Activated naive CD8-positive, alpha-beta T cell treated with anti-CD3 and anti-CD28 coated beads, Interleukin-2, amount 10 ng/mL, durations not matched to agents 7 days and 5 days (primary cell): ENCODE measurements at places on chromosomes 12 and 14. TPM values are rescaled to one million over a fixed set of nuclear protein-coding genes. Genes with fewer than 3 reads are reported as not detected.

DNA sequence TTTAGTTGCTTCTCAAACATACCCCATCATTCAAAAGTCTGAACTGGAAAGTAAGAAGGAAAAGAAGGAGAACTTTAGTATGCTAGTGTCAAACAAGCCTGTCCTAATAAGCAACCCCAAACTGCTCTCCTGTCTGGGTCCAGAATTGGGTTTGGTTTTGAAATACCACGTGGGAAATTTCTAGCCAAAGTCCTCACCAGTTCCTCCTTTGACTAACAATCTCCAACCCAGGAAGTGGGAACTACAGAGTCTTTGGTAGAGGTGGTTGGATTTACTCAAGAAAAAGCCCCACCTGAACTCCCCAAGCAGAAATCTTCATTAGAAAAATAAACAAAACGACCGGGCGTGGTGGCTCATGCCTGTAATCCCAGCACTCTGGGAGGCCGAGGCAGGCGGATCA is 17.4 kb upstream of the EIF4B start:
- no peak for DNase-seq

- no peak for DNase-seq
Observed at GRCh38 chr12:59193476-59194050, 273.3 kb upstream of the LRIG3 start.

DNA sequence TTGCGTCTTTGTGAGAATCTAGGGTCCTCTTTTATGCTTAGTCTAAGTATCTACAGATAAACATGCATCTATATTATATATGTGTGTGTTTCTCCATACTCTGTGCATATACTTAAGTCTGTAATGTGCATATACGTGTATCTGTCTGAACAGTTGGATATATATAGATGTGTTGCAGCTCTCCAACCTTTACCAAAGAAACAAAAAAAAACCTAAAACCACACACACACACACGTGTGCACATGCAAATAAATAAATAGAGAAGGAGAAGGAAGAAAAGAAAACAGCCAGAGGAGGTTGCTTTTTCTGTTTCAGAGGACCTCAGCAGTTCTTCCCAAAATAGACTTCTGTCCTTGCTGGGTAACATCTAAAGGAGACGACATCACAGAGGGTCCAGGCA is 244.9 kb downstream of the CACNA1C start:
- DNase-seq: no peak

- no peak for DNase-seq
Observed at GRCh38 chr14:92649934-92650545, 98.4 kb downstream of the LGMN start.

PHETA1 gene
- total RNA-seq: 2.9 TPM

SIRT4 gene
- 1.7 TPM for total RNA-seq
